NK-92 treated with Interleukin-12 subunit alpha and Interleukin-12 subunit beta, amount 100 ng/mL, for 24 hours (cell line): ENCODE measurements at places on chromosomes 3 and 15.
A peak's percentile ranks its signal among the peaks of the same experiment; 100 is the strongest.

- no peak for DNase-seq
Measured at GRCh38 chr15:98717371-98717770, 69.0 kb downstream of the IGF1R start.

GRCh38 chr3:117074826-117075225, 365.2 kb downstream of the TUSC7 start:
- DNase-seq: no peak

DNA sequence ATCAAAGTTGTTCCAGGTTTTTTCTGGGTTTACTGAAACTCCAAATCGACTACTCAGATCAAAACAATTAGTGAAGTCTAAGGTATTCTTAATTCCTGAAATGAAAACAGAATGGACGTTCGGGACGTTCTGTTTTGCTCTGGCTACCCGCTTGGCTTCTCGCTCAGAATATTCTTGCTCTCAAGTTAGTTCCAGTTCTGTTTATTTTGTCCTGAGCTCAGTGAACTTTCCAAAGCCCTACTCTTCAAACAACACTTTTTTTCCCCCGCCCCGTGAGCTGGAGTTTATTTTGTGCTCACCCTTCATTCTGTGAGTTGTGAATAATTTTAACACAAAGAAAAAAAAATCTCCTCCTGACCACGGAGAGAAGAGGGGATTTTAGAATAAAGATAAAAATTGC, 72.6 kb downstream of the SAMMSON start:
- DNase-seq: no peak

GRCh38 chr3:52277071-52277964, 1.1 kb downstream of the WDR82 start:
- peak; percentile 47 for DNase-seq

GRCh38 chr3:139465636-139466035, 10.7 kb downstream of the RBP2 start:
- no peak for DNase-seq
